ENCODE measurements at places on chromosomes 4 and X.

- no peak for DNase-seq
- no peaks in the 10 kb centered on the region for H3K4me1 ChIP-seq
- H3K27me3 ChIP-seq, result peaks cover 2% of the 10 kb centered on the region
- no peak overlapping the region for H3K27ac ChIP-seq
Observed at GRCh38 chr4:16292585-16292984, 66.3 kb upstream of the TAPT1 start.

- no peaks in the 10 kb centered on the region for H3K36me3 ChIP-seq
- no peaks in the 10 kb centered on the region for H3K27me3 ChIP-seq
- no peaks in the 10 kb centered on the region for H3K4me1 ChIP-seq
- DNase-seq, result no peak
- no peak overlapping the region for H3K4me3 ChIP-seq
Observed at GRCh38 chr4:44535981-44536380, 87.4 kb upstream of the KCTD8 start.

- peaks cover 2% of the 10 kb centered on the region for H3K4me1 ChIP-seq
- no peak for DNase-seq
- peaks cover 16% of the 10 kb centered on the region for H3K36me3 ChIP-seq
- H3K27me3 ChIP-seq, result no peaks in the 10 kb centered on the region
- H3K4me3 ChIP-seq, result no peak overlapping the region
- H3K27ac ChIP-seq, result no peak overlapping the region
Observed at GRCh38 chrX:70504772-70505450, 60.3 kb downstream of the DLG3 start.

DNA sequence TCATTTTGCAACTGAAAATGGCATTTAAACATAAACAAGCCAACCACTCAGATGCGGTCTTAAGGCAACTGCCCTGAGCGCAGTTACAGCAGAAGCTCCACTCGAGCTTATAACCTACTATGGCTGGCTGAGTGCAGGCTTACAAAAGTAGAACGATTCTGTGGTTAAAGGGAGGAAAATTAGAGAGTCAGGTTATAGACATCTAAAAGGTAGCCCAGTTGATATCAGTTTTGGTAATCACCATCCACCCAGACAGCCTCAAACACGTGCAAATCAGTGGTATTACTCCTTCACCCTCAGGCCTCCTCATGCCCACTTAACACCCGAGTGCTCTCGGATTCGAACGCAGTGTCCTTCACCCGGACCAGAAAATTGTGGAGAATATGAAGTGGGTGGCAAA lies 3.1 kb downstream of the LEF1 start:
- peaks cover 30% of the 10 kb centered on the region for H3K36me3 ChIP-seq
- H3K4me3 ChIP-seq, result peak overlapping the region; percentile 99
- H3K27ac ChIP-seq, result peak overlapping the region; percentile 79
- peak; percentile 58 for DNase-seq
- H3K27me3 ChIP-seq, result peaks cover 8% of the 10 kb centered on the region
